GM10248 (cell line): ENCODE measurements at places on chromosomes 11 and 22.
A peak's percentile ranks its signal among the peaks of the same experiment; 100 is the strongest.

GRCh38 chr11:103520792-103521191, 411.6 kb downstream of the DYNC2H1 start:
- no peak for DNase-seq

DNA sequence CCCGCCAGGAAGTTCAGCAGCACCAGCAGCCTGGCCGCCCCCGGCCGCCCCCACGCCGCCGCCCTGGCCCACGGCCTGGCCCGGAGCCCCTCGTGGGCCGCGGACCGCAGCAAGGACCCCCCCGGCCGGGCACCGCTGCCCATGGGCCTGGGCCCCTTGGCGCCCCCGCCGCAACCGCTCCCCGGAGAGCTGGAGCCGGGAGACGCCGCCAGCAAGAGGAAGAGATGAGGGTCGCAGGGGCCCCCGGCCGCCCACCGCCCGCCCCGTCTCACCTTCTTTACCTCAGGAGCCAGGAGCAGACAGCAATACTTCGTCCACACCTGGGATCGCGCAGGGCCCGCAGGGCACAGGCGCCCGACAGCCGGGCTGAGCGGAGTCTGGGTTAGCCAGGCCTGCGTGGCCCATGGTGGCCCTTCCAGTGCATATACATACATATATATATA, 115.6 kb downstream of the CACNA1I start:
- no peak for DNase-seq

DNA sequence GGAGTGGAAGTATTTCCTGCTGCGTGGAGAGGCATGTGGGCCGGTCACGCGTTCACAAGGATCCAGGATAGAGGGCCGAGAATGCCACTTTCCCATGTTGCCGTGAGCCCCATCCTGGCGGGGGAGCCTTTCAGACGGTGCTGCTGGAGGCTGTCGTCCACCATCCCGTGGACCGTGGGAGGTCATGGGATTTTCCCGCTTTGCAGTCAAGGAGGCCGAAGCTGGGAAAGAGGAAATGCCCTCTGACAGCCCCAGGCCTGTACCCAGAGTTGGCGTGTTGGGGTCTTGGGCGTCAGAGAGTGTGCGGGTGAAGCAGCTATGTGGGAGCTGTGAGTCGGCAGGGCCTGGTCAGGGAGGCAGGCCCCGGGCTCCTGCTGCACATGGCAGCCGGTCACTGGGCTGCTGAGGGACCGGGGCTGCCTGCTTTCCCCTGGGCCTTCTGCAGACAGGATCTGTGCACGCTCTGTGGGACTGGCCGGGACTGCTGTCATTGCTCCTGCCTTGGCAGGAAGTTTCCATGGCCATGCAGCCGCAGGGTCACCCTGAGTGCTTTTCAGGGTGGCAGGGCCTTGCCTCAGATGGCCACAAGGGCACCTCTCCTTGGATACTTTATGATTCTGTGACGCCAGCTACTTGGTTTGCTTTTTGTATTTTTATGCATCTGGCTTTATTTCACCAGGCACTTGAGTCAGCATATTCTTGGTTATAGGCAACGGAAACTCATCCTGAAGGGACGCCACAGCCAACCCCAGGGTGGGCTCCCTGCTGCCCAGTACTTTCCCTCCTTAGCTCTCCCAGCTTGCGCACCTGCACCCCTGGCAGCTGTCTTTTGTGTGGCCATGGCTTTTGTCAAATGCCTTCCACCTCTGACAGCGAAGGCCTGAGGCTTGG, 52.4 kb downstream of the AP2A2 start:
- no peak for DNase-seq

DNA sequence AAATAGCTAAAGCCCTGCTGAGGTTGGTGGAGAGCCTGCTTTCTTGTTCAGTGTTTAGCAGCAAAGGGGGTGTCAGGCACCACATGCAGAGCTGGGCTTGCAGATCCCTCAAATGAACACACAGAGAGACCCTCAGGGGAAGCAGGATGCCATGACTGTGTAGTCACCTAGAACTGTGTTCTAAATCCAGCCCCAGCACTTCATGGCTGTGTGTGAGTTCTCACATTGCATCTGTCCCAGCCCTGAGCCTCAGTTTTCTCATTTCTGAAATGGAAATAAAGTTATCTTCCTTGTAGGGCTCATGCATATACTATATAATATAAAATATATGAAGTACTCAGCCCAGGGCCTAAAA, 47.1 kb downstream of the CWC15 start:
- no peak for DNase-seq

- no peak for DNase-seq
Observed at GRCh38 chr22:25091458-25091857, 108.2 kb upstream of the CRYBB3 start.

DNA sequence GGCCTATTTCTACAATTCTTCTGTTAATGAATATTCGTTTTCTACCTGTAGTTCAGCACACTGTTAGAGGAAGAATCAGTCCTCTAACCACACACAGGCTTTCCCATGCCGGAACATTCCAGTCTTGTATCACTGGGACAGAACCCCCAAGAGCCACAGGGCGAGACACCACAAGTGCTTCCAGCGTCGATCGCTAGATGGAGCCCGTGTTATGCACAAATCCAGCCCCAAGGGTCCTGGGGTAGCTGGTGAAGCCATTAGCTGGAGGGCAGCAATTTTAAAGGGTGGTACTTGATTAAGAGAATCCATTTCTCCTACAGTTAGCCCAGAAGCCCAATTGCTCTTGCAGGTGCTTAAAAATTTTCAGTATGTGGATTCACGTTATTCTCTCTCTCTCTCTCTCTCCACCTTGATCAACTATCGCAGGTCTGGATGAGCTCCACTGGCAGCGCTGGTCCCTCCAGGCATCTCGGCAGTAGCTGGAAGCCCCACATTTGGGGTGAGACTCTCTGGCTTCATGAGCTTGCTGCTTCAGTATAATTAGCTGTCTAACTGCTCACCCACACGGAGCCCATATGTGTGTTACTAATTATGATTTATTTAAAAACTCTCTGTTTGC, 148.2 kb upstream of the SNX19 start:
- peak; percentile 69 for DNase-seq

DNA sequence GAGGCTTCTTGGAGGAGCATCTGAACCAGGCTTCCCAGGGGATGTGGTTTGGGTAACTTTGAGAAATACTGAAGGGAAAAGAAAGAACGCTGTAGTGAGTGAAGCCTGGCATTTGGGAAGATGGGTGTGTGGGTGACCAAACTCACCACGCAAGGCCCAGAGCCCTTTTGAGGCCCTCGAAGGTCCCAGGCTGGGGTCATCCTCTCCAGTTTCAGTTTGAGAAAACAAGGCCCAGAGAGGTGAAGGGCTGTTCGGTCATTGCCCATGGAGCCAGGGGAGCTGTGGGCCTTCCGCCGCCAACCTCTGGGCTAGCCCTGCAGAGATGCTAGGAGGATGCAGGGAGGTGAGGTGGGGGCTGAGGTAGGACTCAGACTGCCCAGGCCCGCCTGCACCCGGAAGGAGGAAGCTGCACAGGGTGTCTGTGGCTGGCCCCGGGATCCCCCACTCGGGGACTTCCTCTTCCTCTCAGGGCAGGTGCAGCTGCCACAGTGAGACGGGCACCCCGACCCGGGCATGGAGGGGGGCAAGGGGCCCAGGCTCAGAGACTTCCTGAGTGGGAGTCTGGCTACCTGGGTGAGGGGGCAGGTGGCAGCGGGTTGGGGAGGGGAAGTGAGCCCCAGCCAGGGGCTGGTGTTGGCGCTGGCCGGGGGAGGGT, at the start of gene CCDC88B:
Gene CCDC88B (plus strand): TSS at position 451 of the 655 bp plus-strand sequence. CDS start 63 bp downstream, at position 514.
- DNase-seq = peak; percentile 89
